ENCODE measurements at places on chromosomes 2 and 18.

GRCh38 chr2:42072349-42073118 lies 24.7 kb downstream of the PKDCC start:
- no peak for DNase-seq

DNA sequence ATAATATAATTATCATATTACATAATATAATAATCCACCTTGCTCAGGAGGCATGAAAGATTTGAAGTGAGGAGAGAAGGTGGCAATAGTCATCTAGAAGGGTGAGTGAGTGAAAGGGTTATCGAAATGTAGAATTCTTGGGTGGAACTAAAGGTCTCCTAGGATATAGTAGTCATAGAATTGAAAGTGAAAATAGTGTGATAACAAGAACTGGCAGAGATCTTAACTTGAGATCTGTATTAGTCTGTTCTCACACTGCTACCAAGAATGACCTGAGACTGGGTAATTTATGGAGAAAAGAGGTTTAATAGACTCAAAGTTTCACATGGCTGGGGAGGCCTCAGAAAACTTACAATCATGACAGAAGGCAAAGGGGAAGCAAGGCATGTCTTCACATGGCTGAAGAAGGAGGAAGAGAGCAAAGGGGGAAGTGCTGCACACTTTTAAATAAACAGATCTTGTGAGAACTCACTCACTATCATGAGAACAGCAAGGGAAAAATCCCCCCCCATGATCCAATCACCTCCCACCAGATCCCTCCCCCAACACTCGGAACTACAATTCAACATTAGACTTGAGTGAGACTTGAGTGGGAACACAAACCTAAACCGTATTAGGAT lies 351.5 kb downstream of the NR4A2 start:
- DNase-seq: no peak

DNA sequence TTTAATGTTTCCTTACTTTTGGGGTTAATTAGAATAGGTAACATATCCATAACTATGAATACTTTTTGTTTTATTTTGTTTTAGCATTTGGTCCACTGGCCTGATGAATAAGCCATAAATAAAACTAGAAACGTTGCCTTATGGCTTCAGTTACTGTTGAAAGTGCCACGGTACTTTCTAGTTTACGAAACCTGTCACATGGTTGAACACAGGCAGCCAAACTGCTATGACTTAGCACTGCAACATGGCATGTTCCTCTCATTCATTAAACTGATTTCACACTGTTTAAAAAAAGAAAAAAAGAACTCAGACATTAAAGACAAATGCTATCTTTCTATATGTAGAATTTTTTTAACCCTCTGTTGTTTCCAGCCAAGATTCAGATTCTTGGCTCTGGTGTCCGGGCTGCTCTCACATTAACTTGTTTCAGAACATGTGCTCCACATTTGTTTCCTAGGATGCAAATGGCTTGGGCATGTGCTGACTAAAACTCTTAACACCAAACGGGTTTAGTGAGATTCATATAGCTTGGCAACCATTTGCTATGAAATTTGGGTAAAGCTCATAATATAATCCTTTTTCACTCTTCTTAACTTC lies 323.9 kb upstream of the RND3 start:
- DNase-seq: no peak

- no peak for DNase-seq
Observed at GRCh38 chr18:24462838-24463775, 2.7 kb downstream of the HRH4 start.

DNA sequence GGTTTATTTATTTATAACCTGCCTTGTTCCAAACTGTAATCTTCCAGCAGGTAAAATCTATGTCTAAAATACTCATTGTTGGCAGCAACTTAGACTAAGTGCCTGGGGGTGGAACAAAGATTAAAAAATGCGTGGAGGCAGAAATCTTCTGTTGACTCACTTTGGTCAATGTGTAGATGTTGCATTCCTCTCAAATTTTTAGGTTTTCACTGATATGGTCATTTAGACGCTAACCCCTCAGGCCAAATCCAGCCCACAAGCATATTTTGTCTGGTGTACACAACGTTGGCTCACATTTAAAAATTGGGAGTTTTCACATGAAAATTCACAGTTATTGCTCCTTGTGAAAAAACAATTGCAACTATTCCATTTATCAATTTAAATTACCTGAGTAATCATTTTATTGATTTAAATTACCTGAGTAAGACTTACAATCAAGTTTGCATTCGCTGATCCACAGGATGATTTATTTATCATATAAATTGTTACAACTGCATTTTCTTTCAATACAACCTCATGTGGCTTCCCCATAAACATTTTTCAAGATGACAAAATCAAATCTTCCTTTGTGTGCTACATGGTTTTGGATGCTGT lies 564.2 kb downstream of the TSN start:
- no peak for DNase-seq

DNA sequence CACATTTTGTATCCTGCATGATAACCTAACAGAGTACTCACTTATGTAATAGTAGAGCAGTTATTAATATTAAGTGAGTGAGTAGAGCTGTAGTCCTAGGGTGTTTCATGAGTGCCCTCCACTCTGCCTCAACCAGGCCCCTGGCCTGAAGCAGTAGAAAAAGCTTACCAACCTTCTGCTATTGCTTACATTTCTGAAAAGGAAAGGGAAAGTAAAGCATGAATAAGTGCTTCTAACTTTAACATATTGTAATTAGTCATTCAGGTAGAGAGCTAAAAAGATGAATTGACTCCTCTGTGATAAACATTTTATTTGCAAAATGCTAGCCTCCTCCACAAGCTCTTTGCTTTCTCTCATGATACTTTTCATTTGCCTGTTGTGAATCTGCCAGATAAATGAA lies 94.7 kb upstream of the RPE start:
- DNase-seq: no peak

GRCh38 chr2:127527001-127527804 lies 914 bp upstream of the IWS1 start:
- peak; percentile 90 for DNase-seq

- peak; percentile 55 for DNase-seq
Observed at GRCh38 chr18:24014062-24014985, at the start of gene TTC39C. TTC39C (plus strand) TSS chr18:24014754; CDS start chr18:24014872, 118 bp downstream.

DNA sequence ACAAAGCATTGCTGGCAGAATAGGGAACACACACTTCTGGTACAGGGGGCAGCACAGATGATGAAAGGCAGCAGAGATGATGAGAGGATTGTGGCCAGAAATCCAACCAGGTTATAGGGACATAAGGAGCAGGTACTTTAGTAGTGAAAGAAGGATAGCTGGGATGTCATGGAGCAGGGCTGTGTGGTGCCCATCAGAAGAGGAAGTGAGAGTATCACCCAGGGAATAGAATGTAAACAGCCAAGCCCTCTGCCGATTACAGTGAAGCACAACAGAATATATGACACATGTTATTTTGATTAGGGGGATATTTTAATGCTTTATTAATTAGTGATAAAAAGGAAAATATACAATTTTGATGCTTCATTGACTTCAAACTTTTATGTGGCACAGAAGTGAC lies 883.4 kb upstream of the CDH2 start:
- no peak for DNase-seq

- peak; percentile 5 for DNase-seq
Observed at GRCh38 chr2:53715568-53715967, 52.0 kb upstream of the CHAC2 start.

GRCh38 chr2:55232863-55233657 lies 572 bp downstream of the RPS27A start:
- DNase-seq: peak; percentile 12

DNA sequence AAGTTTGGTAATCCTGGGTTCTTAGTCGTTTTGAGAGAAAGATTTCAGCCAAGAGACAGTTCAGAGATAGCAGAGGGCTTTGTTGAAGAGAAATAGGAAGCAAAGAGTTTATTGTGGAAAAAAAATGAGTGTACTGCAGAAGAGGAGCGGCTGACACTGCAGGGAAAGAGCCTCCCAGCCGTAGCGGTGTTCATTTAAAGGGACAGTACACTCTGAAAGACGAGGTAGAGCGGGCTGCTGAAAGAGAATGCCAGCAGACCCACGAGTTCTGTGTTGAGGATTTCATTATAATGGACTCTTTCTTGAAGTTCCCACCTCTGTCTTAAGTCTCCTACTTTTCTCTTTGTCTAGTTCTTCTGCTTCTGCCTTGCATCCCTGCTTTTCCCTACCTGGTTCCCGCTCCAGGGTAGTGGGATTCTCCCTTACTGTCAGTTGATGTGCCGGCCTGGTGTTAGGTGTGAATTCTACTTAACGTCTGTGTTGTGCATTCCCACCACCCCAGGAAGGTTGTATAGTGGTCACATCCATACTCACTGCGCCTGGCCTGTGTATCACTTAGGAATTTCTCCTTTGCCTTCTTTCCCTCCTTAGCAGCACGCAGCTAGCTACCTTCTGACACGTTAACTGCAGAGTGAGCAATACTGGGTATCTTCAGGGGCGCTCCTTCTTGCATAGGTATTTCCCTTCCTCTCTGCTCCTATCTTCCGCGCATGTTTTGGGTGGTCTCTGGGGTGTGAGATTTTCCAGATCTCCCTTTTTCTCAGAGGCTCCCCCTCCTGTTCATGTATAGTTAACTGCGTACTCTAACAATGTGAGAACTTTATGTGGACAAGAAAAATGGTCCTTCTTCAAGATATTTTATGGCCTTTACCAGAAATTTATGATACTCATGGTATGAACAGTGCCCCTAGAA lies 164.5 kb downstream of the PTH2R start:
- no peak for DNase-seq

DNA sequence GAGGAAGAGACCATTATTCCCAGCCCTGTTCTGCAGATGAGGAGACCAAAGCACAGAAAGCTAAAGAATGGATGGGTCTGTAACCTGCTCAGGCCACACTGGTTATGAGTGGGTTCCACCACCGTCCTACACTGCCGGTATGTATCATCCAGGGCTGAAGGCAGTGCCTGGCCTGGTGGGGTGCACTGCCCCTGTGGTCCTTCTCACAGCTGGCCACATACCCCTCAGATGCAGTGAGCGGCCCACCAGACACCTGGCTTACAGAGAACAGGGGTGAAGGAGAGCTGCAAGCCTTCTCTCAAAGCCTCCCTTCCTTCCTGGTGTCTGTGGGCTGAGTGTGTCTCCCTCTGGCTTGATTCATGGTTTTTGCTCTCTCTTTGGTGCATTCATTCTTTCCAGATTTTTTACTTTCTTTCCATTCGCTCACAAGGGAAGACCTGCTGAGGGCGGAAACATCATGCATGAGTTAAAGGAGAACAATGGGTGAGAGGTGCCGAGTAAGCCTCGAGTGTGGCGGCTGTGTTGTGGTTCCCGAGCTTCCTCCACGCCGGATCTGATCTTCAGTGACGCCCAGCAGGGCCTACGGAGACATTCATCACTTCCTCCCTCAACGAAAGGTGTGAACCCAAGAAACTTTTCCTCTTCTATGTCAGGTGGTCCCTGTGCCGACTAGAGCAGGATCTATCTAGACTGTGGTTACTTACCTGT lies 62.1 kb upstream of the REL start:
- no peak for DNase-seq

GRCh38 chr18:13551841-13552733 lies 174.3 kb downstream of the FAM210A start:
- DNase-seq: no peak

- DNase-seq: no peak
Observed at GRCh38 chr2:182740701-182741100, 24.6 kb downstream of the DNAJC10 start.

DNA sequence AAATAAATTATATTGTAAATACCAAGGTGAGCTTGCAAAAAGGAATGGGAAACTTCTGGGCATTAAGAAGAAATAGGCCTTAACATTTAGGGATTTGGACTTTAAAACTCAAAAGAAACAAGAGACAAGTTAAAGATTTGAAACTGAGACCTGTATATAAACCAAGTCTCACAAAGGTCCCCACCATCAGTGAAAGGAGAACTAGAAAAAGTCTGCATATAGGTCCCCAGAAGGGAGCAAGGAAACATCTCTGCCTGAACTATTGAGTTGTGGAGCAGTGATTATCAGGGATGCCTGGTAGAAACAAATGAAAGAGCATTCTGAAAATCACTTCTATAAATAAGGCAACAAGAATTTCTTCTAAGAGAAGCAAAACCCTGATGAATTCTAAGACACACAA lies 30.5 kb upstream of the ITGAV start:
- no peak for DNase-seq

GRCh38 chr2:211203986-211204385 lies 647.6 kb downstream of the CPS1 start:
- DNase-seq: no peak

DNA sequence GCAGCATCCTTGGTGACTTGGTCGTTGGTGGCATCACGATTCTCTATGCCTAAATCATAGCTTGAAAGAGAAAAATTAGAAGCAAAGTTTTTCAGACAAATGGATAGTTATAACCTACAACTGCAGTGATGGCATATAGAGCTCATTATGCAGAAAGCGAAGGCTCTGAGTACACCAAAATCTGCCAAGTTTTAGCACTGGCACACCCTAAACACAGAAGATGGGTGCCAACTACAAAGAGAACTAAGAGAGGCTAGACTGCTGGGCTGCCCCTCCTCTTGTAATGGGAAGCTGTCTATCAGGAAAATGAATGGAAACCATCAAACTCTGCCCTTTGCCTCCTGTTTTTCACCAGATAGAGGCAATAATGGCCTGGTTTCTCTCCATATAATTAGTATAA lies 6.3 kb downstream of the IDH1 start:
- DNase-seq: no peak

- no peak for DNase-seq
Observed at GRCh38 chr2:204205538-204205937, 269.0 kb downstream of the ICOS start.

DNA sequence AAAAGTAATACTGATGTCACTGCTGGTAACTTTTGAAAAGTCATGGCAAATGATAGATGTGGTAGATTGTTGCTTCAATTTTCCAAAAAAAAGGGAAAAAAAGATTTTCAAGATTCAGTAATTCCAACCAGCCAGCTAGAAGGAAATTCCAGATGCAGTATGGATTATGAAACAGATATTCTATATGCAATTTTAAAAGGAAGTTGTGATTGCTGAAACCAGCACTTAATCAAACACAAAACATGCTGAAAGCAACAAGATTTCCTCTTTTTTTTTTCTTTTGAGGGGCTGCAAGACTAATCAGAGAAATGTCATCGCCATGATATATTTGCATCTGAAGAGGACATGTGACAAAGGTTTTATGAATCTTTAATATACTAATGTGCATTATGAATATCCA lies 5.1 kb upstream of the HNMT start:
- DNase-seq: no peak

DNA sequence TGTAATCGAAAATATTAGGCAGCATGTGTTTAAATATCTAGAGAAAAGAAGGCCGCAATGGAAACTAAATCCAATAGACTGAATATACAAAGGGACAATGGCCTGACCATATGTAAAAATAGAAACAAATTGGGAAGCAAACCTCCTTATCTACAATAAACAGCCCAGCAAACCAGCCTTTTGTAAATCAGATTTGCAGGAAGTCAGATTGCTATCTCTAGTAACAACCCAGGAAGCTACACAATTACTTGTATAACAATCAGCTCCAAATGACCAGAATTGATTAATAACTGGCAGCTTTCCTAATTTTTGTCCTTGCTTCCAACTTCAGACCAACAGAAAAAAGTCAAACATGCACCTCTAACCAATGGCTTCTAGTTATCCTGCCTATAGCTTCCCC lies 860.0 kb downstream of the CPS1 start:
- no peak for DNase-seq

All from RWPE1 (cell line).